ENCODE measurements at places on chromosomes 4 and X. TPM values are rescaled to one million over a fixed set of nuclear protein-coding genes. Genes with fewer than 3 reads are reported as not detected.

FREM3 gene
- total RNA-seq: not detected

TBX22 gene
- not detected for total RNA-seq

- DNase-seq: no peak
These were observed 143.5 kb upstream of the MAMLD1 start for GRCh38 chrX:150219374-150220185.

- no peak for DNase-seq
These were observed 132.5 kb upstream of the FMR1 start for GRCh38 chrX:147779173-147779572.

GRCh38 chr4:30461218-30461617, 259.0 kb upstream of the PCDH7 start:
- DNase-seq: no peak

- DNase-seq: no peak
These were observed 546.5 kb downstream of the SPOCK3 start for GRCh38 chr4:166687828-166688227.

MAGEE2 gene
- not detected for total RNA-seq

SAGE1 gene
- total RNA-seq: not detected

GRCh38 chrX:21374994-21375707, 933 bp downstream of the CNKSR2 start:
- DNase-seq: no peak

- DNase-seq: no peak
These were observed 20.6 kb downstream of the ZDHHC9 start for GRCh38 chrX:129823115-129823514.

GAGE12J gene
- total RNA-seq: not detected

Measured in glomerular endothelial cell (primary cell).